Tongue (tissue), 3 donors: ENCODE measurements at places on chromosomes 3 and 15. TPM values are rescaled to one million over a fixed set of nuclear protein-coding genes. Genes with fewer than 3 reads are reported as not detected.

- no peak for DNase-seq
Measured at GRCh38 chr15:62739082-62739481, 303.5 kb upstream of the TPM1 start.

GRCh38 chr3:193983846-193984818 is 151.8 kb upstream of the HES1 start:
- DNase-seq = peak; percentile 69

DNA sequence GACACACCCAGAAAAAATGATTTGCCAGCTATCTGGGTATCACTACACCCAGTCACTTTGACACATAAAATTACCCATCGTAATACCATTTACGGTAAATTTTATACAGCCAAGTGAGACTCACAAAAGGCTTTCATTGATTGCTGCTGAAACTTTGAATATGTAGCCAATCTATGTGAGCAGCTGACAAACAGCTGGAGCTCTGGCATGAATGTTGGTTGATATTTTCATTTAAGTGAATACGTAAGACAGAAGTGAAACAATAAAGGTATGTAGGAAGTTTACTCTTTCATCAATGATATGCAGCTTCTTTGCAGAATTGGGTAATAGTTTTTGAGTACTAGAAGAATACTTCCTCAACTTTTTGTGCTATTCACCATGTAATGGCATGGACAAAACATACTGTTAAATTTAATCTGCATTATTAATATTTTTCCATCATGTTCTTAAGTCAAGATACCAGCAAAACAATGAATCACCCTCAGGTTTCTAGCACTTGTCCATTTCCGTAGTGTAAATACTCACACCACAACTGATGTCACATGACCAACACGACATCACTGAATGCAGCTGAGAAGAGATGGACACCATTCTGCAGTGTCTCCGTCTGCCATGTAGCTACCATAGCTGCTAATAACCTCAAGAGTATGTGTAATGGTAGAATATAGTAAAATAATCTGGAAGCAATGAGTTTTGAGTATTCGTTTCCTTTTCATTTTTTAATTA is 205.9 kb upstream of the HES1 start:
- DNase-seq = peak; percentile 38

DNA sequence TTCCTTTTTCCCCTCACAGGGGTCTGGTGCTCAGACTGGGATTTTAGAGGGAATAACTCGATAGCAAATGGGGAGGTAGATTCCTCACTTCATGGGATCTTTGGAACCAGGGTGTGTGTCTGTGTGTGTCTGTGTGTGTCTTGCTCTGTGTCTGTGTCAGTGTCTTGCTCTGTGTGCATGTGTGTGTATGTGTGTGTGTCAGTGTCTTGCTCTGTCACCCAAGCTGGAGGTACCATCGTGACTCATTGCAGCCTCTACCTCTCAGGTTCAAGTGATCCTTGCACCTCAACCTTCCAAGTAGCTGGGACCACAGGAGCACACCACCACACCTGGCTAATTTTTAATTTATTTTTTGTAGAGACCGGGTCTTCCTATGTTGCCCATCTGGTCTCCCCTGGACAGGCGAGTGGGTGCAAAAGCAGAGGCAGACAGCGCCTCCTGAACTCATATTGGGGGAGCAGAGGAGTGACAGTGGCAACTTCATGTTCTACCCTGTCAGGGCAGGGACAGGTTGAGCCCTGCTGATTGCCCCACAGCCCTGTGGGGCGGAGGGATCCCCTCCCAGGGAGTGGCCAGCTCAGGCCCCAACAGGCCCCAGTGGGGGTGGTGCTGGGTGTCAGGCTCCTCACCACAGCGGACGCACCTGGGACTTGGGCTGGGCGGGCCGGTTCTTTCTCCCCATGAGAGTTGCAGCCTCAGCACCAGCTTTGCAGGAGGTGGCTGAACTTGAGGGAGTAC is 10.4 kb upstream of the SEMA4B start:
- DNase-seq = peak; percentile 37

GRCh38 chr3:172464306-172464705 is 16.1 kb upstream of the GHSR start:
- peak; percentile 40 for DNase-seq

DNA sequence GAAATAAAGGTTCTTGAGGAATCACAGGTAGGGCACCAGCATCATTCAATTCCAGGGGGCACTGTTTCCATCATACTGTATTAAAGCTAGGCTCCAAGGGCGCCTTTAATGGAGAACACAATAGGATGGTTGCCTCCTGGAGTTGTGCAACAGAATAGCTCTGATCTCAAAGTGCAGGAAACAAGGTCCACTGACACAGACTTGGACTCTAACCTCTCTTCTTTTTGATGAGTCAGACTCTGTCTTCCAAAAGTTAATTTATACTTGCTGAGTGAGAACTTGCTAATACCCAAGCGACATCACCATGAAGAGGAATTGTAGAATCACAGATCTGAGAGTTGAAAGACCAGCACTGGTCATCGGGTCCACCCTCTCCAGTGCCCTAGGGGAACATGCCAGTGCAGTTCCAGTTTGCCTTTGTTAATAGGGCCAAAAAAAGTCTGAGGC is 94.4 kb upstream of the PHLDB2 start:
- no peak for DNase-seq

- no peak for DNase-seq
Measured at GRCh38 chr15:92952458-92952850, 52.3 kb downstream of the CHD2 start.

GRCh38 chr15:68749793-68750192 is 70.9 kb downstream of the ANP32A start:
- DNase-seq = peak; percentile 71

GRCh38 chr3:13894807-13895154 is 14.9 kb upstream of the WNT7A start:
- DNase-seq = no peak

DNA sequence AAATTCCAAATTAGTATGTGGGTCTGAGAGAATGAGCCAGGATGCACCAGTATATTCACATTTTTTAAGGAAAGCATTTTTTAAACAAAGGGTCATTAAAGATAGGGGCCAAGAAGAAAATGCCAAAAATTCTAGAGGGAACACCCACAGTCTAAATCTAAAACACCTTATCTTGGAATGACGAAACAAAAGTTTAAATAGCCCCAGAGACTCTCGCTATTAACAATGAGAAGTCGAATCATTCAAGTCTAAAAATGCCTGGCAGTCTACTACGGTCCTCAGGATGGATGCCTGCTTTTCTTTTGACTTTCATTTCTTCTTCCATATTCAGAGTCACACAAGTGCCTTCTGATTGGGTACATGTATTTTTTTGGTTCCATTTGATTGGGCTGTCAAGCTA is 66.3 kb downstream of the SSUH2 start:
- no peak for DNase-seq

- no peak for DNase-seq
Measured at GRCh38 chr3:12278566-12278965, 10.3 kb upstream of the PPARG start.

GRCh38 chr3:135191708-135192107 is 396.6 kb downstream of the EPHB1 start:
- DNase-seq = no peak

- DNase-seq = no peak
Measured at GRCh38 chr3:32319607-32320006, 72.0 kb upstream of the CMTM7 start.

GRCh38 chr15:73378089-73378488 is 9.3 kb upstream of the HCN4 start:
- DNase-seq = no peak

DNA sequence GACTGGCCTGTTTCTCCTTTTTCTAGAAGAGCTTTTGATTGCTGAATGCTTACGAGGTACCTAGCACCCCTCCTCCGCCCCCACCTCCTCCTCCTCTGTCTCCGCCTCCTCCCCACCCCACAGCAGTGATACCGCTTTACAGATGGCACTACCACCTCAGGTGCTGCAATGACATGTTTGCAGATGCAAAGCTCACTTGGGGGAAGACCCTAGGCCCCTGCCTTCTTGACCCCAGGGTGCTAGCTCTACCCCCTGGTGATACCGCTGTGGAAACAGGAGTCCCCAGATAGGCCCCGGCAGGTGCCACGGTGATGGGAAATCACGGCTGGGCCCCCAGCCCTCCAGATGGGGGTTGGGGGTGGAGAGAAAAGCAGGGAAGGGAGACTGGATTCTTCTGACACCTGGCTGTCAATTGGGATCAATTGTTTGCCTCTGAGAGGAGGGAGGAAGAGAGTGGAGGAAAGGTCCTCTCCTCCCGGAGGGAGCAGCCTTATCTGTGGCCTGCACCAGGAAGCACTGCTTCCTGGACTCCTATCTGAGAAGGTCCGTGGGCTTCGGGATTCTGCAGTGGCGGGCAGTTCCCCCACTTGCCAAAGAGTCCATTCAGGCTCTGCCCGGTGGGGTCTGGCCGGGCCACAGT is 37.6 kb downstream of the DNASE1L3 start:
- no peak for DNase-seq

DNA sequence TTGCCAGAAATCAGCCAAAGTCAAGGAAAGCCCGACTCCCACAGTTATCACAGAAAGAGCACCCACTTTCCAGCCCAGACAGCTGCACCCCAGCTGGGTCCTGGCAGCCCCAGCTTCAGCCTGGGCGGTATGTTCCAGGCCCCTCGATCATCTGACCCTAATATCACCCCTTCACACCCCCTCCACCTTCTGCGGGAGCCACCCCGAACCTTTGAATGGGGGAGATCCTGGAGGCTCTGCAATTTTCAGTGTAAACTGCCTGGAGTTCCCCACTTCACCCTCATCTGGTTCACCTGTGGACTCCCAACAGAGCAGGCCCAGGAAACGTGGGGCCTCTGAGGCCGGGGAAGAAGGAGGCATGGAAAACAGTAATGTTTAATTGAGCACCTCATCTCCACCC is 5.9 kb downstream of the PRSS50 start:
- no peak for DNase-seq

GRCh38 chr3:117788061-117788460 is 1078.5 kb downstream of the TUSC7 start:
- no peak for DNase-seq

- peak; percentile 83 for DNase-seq
Measured at GRCh38 chr3:52005571-52005986, 9.9 kb upstream of the RPL29 start.

- peak; percentile 60 for DNase-seq
Measured at GRCh38 chr3:100110162-100110561, 4.1 kb downstream of the FILIP1L start.

DNA sequence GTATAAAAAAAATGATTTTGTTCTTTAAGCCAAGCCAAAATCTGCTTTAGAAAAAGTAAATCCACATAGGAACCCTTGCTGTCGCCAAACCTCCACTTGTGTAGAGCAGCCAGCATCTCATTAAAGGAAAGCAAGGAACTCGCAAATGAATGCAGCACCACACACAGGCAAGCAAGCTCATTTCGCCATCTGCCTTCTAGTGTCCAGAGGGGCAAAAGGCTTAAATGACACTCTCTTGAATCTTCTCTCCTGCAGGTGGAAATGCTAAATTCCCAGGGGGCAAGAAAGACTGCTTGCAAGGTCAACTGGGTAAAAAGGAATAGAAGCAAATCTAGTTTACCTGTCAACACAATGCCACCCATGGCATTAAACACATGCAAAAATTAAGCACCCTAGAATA is 2.4 kb downstream of the MB21D2 start:
- peak; percentile 61 for DNase-seq

DNA sequence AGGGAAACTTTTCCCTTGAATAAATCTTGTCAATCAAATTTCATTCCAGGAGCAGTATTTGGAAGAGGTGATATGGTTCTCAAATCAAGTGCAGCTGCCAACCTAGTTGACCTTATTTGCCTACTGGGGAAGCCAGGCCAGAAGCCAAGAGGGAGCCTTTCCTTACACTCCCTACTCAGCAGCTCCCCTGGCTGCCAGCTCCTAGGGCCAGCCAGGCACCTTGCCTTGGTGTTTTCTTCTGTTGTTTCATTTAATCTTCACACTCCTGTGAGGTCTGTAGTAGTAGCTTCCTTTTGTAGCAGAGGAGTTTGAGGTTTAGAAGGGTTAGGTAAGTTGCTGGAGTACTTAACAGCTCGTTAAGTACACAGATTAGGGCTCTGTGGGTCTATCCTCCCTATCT is 22.6 kb downstream of the MKRN2OS start:
- DNase-seq = no peak

XCR1 gene
- total RNA-seq = not detected

PLCB2 gene
- 8.7 TPM for total RNA-seq

CIB2 gene
- total RNA-seq = 12.1 TPM

LARP6 gene
- 8.9 TPM for total RNA-seq

TFDP2 gene
- total RNA-seq = 256 TPM

ECE2 gene
- total RNA-seq = not detected

GOLGA8H gene
- total RNA-seq = 1.0 TPM

IL17RB gene
- 1.0 TPM for total RNA-seq

TMEM62 gene
- 16.6 TPM for total RNA-seq
